ENCODE measurements at places on chromosomes 11 and 22.

- DNase-seq, result no peak
These were observed 687.2 kb downstream of the TBC1D22A start for GRCh38 chr22:47449508-47450270.

GRCh38 chr11:121437686-121438078 is 14.4 kb upstream of the SORL1 start:
- DNase-seq, result no peak

DNA sequence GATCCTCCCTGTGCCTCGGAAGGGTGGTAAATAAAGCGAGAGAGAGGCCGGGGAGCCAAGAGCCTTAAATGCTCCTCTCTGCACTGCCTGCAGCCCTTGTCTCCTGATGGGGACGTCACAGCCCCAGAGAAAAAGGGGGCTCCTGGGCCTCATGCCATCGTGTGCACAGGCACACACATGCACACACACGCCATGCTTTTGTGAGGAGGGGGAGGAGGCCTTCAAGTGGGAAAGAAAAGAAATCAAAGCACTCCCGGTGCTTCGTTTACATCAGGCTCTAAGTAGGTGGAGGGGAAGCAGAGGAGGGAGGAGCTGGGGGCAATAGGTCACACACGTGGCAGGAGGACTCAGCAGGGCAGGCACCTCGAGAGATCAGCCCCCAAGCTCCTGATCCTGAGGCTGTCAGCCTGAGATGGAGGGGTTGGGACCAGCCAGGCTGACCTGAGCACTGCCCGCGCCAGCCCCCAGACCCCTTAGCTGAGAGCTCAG is 68.2 kb upstream of the NECTIN1 start:
- no peak for DNase-seq

GRCh38 chr11:9827708-9828107 is 163.8 kb downstream of the SWAP70 start:
- no peak for DNase-seq

DNA sequence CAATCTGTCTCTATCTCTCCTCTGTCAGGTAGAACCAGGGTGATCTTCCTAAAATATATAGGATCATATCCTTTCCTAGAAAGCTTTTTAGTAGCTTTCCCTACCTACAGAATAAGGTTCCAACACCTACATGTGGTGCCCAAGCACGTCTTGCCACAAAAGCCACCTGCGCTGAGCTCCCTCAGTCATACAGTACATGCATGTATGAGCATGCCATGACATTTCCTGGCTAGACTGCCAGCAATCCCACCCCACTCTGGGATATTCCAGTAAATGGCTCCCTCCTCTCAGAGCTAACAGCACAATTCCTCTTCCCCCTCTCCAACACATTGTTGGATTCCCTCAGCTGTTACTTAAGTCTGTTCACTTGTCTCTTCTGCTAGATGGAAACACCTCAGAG is 398.0 kb downstream of the TENM4 start:
- DNase-seq, result no peak

DNA sequence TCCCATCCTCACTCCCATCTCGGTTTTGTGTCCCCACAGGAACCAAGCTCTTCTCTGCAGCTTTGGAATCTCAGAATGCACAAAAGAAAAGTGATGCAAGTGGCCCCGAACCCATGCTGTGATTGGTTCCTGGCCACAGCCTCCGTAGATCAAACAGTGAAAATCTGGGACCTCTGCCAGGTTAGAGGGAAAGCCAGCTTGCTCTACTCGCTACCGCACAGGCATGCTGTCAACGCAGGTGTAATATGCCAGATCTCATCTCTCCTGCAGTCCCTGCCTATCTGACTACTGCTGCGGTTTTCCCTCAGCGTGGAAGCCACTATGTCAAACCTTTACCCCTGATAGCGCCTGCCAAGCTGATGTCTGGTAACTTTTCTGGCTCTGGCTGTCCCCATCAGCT is 200.5 kb upstream of the LRRC4C start:
- DNase-seq, result no peak

- no peak for DNase-seq
These were observed 18.4 kb upstream of the PITPNB start for GRCh38 chr22:27937453-27937852.

DNA sequence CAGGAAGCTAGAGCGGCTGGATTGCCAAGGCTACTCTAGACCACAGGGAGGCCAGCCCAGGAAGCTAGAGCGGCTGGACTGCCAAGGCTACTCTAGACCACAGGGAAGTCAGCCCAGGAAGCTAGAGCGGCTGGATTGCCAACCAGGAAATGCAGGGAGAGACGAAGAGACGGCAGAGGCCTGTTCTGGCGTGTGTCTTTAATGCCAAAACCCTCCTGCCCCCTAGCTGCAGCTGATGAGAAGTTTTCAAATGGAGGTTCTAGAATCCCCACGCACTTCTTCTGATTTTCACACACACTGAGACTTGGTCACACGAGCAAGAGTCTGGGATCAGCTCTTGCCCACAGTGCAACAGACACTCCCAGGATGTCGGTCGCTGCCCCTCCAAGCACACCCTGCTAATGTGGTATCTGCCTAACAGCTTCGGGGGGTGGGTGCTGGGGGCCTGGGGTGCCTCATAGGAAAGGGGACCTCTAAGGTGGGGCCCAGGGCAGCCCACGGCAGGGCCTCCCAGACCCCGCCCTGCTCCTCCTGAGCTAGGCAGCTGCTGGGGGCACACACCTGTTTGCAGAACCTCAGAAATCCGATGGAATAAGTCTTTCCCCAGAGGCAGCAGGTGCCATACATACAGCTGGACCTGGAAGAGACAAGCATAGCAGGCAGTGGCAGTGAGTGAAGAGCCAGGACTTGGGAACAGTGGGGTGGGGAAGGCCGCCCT is 28.5 kb downstream of the MAFF start:
- DNase-seq, result peak; percentile 80

DNA sequence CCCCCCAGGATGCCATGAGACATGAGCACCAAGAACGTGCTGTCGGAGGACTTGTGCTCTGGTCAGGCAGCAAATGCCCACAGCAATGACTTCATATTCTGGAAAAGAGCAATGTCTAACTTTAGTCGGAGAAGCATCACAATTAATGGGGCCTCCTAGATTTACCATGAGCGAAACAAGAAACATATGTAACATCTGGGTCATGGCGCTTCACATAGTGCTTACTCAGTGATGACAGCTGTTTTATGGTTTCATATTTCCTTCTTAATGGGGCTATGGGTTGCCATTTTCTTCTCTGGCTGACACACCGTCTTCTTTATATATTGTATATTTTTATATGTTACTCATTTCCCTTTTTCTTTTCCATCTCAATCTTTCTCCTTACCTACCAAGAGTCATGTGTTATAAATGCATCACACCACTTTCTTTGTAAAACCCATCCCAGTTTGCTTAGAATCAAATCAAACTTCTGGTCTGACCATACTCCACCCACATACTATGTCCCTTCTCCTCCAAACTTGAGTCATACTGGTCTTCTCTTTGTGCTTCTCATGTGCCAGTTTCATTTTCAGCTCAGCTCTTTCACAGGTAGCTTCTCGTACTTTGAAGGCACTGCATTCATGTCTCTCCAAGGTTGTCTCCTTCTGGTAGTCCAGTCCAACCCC is 9.4 kb upstream of the CASP12 start:
- DNase-seq, result peak; percentile 1

DNA sequence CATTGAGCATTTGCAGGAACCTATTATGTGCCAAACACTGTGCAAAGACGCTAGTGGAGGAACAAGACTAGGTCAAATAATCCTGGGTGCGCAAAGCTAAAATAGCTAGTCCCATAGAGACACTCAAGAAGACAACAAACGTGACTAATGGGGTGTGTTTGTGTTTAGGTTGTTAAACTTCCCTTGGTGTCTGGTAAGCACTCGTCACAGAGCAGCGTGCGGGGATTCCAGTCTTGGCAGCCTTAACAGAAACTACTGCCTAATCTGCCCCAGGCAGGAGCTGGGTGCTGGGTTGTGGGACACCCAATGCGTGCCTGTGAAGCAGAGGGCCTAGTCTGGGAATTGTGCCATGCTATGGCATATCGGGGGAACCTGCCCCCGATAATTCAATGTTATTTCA is 10.8 kb upstream of the CALCB start:
- no peak for DNase-seq

DNA sequence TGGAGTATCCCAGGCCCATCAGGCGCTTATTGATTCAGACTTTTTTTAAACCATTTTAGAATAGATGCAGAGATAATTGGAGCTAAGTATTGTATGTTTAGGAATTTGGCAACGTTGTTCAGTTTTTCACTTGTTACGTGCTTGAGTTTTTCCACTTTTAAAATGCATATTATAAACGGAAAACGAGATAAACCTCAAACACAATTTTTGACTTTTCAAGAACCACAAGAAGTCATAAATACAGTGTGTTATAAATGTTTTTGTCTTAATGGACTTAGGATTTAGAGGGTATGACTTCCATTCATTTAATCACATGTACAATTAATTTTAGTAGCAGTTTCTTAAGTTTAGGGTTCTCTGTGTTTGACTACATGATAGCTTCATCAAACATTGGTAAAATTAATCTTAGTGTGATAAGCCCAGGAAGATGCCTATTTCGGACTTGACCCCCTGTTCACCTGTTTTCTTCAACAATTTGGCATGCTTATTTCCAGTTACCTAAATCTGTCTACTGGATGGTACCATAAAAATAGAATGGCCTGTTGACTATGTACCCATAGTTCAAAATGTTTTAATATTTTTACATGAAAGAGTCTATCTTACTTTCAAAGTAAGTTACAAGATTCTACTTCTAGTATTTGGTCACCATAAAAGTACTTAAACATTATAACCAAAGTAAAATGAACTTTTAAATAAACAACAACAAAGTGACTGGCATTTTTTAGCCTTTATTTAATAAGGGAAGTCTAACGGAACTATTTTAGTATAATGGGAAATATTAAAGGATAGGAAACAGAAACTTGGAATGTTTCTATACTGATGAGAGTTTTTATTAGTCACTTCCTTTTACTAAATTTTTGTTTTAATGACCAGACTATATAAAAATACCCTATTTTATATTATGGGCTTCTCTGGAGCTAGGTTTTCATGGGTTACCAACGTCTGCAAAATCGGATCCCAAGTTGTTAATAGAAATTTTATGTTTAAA is 1.4 kb downstream of the ZC3H12C start:
- DNase-seq, result no peak

DNA sequence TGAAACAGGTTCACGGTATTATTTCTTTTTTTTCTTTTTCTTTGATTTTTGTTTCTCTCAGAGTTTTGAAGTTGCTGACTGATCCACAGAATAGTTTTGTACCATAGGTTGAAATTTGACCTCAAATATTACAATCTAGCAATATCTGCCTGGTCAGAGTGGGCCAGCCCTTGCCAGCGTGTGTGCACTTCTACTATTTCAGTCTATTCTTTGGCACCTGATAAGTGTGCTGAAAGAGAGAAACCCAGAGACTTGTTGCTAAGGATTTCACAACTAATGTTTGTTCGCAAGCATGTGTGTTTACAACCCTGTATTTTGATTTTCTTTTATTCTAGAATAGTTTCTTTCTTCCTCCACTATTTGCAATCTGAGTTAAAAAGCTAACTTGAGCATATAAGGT is 1125.2 kb upstream of the CNTN5 start:
- DNase-seq, result no peak

GRCh38 chr11:23022854-23023253 is 162.6 kb upstream of the CCDC179 start:
- no peak for DNase-seq

- no peak for DNase-seq
These were observed 29.6 kb downstream of the INSC start for GRCh38 chr11:15144347-15144746.

DNA sequence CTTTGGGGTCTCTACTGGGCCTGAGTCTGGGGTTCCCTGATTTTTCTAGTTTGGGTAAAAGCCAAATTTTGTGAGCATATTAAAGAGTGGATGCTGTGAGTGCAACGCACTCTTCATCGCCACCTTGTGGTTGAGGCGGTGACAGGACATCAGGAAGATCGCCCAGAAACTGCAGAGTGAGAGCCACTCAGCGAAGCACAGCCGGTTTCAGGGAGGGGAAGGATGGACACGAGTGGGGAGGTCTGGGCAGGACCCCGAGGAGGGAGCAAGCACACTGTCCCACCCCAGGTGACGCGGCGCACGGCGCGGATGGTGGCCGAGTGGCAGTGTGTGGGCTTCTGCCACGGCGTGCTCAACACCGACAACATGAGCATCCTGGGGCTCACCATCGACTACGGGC is 9.1 kb downstream of the SELENOO start:
- DNase-seq, result peak; percentile 68

DNA sequence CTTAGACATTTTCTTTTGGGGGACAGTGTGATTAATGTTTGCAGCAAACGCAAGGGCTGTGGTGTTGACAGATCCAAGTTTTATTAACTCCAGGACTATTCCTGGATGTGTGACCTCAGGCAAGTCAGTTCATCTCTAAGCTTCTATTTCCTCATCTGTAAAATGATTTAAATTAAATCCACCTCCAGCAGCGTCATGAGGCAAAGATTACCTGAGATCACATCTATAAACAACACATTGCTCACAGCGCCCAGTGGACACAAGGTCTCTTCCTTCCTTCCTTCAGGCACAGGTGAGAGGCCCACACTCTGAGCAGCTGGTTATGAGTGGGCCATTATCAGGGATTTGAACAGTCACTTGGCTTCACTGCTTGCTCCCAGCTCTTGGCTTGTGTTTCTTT is 111.2 kb upstream of the RASSF10 start:
- DNase-seq, result no peak

- no peak for DNase-seq
These were observed 39.6 kb downstream of the NAT10 start for GRCh38 chr11:34145073-34145472.

DNA sequence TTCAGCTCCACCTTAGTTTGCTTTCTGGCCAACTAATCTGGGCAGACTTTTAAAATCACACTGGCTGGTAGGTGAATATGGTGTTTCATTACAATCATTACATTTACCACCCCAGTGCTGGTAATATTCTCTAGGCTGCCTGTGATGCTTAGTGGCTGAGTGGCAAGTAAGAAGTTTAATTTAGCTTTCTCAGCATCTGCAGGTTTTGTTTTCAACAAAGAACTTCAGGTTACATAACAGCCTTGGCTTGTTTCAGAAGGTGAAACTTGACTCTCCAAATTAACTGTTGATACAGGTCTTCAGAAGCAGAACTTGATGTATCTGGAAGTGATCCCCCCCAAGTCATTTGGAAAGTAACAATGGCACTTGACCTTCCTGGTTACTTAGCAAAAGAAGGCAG is 423.3 kb upstream of the CCDC90B start:
- no peak for DNase-seq

GRCh38 chr11:79503028-79503427 is 62.2 kb upstream of the TENM4 start:
- DNase-seq, result no peak

- DNase-seq, result no peak
These were observed 6.3 kb downstream of the FDX1 start for GRCh38 chr11:110435780-110436717.

- DNase-seq, result no peak
These were observed 7.4 kb downstream of the KCNC1 start for GRCh38 chr11:17742019-17742418.

GRCh38 chr22:45980761-45981160 is 3.8 kb upstream of the WNT7B start:
- DNase-seq, result no peak

GRCh38 chr11:4991060-4991459 is 3.6 kb upstream of the OR51L1 start:
- no peak for DNase-seq
